ENCODE measurements at places on chromosomes 5 and 9.

GRCh38 chr5:108276187-108277050 is 105.5 kb downstream of the FBXL17 start:
- no peak for DNase-seq

GRCh38 chr5:38780945-38781344 is 64.9 kb upstream of the OSMR start:
- peak; percentile 81 for DNase-seq

DNA sequence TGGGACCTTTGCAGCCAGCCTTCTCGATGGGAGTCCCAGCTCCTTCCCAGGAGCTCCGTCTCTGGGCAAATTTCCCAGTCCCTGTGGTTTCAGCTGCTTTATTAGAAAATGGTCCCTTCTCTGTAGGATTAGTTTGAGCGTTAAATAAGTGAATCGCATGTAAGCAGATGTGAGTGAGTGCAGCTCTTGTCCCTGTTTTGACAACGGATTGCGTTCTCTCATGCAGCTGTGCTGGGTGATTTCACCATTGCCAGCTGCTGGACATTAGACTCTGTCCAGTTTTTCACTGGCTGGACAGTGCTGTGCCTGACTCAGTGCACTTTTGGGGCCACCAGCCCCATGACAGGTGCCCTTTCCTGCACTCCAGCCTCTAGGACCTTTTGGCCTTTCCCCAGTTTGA is 11.6 kb upstream of the CEL start:
- no peak for DNase-seq

- no peak for DNase-seq
Observed at GRCh38 chr9:69861011-69861410, 40.4 kb downstream of the CFAP95 start.

DNA sequence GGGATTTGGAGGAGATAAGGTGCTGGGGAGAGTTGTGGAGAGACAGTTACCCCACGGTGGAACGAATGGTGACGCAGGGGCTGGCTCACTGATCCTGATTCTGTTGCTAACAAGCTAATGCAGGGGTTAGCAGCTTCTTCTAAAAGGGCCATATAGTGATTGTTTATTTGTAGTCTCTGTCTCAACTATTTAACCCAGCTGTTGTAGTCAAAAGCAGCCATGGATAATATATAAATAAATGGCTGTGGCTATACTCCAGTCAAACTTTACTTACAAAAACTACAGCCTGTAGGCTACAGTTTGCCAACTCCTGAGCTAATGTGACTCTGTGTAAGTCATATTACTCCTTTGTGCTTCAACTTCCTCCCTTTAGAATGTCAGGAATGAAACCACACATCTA is 21.8 kb downstream of the STOM start:
- DNase-seq = no peak

GRCh38 chr5:34717426-34718327 is 61.5 kb downstream of the RAI14 start:
- no peak for DNase-seq

- no peak for DNase-seq
Observed at GRCh38 chr5:98599016-98599415, 174.4 kb upstream of the RGMB start.

- peak; percentile 58 for DNase-seq
Observed at GRCh38 chr9:110546411-110546871, 33.1 kb downstream of the SVEP1 start.
